ENCODE measurements at places on chromosomes 3 and 15. TPM values are rescaled to one million over a fixed set of nuclear protein-coding genes. Genes with fewer than 3 reads are reported as not detected.

The CILP gene
- total RNA-seq, result under 0.01 TPM

The CPN2 gene
- not detected for total RNA-seq

The MRAS gene
- total RNA-seq, result 25.1 TPM

The RBP2 gene
- not detected for total RNA-seq

The FEZF2 gene
- not detected for total RNA-seq

The NCKIPSD gene
- 29.9 TPM for total RNA-seq

The RNU5B-1 gene
- total RNA-seq, result not detected

The TLR9 gene
- not detected for total RNA-seq

The CD200R1 gene
- total RNA-seq, result not detected

The PP2D1 gene
- total RNA-seq, result not detected

Measured in epithelial cell of alveolus of lung (primary cell).